ENCODE measurements at places on chromosomes 11 and 22.

GRCh38 chr22:33272180-33272579 is 214.0 kb upstream of the SYN3 start:
- no peak for DNase-seq

DNA sequence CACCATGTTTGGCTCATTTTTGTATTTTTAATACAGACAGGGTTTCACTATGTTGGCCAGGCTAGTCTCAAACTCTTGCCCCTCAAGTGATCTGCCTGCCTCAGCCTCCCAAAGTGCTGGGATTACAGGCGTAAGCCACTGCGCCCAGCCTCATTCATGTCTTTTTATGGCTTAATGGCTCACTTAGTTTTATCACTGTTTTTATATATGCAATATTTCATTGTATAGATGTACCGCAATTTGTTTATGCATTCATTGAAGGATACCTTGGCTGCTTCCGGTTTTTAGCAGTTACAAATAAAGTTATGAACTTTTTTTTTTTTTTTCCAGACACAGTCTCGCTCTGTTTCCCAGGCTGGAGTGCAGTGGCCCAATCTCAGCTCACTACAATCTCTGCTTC is 5.5 kb upstream of the TCN2 start:
- DNase-seq: no peak

- no peak for DNase-seq
Measured at GRCh38 chr11:75850787-75851186, 35.8 kb downstream of the UVRAG start.

- no peak for DNase-seq
Measured at GRCh38 chr11:88489030-88489429, 151.5 kb upstream of the CTSC start.

DNA sequence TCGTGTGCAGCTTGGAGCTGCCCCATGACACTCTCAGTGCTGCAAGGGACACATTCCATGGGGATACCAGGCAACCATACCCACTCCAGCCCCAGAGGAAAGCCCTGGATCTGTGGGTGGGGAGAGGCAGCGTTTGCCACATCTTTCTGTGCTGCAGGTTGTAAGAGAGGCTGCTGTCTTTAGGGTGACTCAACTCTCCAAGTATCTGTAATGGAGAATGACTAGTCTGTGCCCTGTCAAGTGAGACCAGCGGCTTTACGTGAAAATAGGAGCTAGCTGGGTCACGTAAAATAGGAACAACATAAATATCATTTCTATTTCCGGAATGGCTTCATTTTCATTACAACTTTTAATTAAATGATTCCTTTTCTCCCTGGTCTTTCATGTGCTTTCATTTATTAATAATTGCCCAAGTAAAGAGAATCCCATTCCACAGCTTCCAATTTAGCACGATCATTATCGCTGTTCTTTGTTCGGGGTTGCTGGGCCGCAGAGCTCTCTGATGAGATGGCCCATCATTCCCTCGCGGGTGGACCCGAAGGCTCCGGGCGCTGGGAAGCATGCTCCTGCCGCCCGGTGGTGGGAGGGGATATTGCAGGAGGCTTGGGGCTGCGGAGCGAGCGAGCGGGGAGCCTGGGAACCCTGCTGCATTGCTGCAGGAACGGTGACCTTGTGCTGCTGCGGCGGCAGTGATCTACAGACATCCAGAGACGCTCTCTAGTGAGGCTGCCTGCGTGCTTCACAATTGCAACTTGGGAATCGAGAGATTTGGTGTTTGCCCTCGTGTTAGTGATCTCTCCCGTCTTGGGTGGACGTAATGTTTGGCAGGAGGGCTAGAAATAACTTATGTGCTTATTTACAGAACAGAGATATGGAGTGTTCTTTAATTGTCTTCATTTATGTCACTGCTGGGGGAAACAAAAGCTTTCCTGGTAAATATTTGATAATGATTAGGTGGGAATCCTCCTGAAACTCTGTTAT is 10.6 kb downstream of the SLC6A5 start:
- peak; percentile 92 for DNase-seq

GRCh38 chr11:74380746-74381439 is 17.3 kb downstream of the PGM2L1 start:
- DNase-seq: no peak

DNA sequence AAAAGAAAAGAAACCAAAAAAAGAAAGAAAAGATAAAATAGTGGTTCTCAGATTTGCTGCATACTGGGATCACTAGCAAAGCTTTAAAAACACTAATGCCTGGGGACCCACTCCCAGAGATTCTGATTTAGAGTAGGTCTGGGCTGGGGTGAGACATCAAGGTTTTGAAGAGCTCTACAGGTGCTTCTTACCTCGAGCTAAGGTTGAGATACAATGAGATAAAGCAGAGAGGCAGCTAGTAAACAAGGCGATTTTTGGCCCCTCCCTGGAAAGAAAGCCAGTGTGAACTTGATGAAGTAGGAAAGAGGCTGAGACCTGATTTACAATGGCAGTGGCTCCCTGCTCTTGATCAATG is 327.6 kb upstream of the CCDC90B start:
- no peak for DNase-seq

DNA sequence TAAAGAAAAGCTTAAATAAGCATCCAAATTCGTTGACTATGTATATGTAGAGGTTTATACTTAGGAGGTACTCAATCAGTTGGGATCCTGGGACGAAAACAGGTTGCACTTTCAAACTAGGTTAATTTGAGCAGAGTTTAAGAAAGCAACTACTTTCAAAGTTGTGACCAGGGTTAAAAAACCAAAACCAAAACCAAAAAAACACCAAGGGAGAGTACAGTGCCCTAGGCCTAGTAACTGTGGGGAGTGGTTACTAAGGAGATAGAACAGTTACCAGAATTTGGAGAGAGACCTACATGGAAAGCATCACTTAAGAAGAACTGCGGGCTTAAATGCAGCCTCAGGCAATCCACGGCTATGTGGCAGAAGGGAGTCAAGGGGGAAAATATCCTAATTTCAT is 148.3 kb downstream of the JRKL start:
- no peak for DNase-seq

DNA sequence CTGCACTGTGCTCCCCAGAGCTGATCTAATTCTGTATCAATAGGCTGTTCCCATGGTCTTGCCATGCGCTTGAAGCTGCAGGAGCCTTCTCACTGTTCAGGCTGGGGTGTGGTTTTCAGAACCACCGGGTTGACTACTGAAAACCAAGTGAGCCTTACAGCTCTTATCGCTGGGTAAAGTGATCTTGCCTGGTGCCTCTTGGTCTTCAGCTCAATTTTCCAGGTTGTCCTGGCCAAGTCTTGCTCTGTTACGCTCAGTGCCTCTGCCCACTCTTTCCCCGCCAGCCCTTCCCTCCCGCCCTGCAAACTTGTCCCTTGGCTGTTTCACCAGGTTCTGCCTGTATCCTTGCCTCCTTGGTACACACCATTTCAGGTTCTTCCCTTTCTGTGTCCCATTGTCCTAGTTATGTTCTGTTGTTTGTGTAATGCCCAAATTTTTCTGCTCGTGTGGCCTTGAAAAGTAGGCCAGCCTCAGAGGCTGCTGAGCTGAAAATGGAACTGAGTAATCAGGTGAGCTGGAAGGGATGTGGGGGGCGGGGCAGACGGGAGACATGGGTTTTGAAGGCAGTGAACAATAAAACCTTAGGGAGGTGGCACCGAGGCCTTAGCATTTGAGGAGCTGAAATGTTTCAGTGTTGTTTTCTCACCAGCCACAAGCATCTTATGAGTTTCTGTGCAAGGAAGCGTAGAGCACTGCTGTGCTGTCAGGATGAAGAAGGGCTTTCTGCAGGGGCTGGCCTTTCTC is 11.2 kb downstream of the PEX26 start:
- DNase-seq: no peak

DNA sequence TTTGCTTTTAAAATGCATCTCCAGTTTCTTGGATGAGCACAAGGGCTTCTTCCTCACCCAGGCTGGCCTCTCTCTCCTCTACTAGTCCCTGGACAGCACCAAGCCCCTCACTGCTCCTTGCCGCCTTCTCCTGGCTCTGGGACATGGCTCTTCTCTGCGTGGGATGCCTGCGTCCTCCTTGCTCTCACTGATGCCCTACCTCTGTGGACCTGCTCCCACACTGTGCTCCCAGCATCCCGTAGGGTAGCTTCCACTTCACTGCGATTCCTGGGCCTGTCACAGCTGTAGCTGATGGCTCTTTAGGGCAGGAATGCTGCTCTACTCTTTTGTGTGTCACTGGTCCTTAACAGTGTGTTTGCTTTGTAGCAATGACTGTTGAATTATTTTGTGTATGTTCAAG is 136.3 kb downstream of the SNX19 start:
- DNase-seq: no peak
